8988T (cell line): ENCODE measurements at places on chromosomes 16 and 17.
A peak's percentile ranks its signal among the peaks of the same experiment; 100 is the strongest.

- DNase-seq = peak; percentile 99
Measured at GRCh38 chr16:66270333-66270927, 96.1 kb upstream of the CDH5 start.

- no peak for DNase-seq
Measured at GRCh38 chr16:968620-969019, 2.2 kb downstream of the LMF1 start.

GRCh38 chr17:39235555-39236449 lies 10.1 kb upstream of the STAC2 start:
- peak; percentile 78 for DNase-seq

- no peak for DNase-seq
Measured at GRCh38 chr16:64312980-64313379, 808.9 kb downstream of the CDH11 start.

DNA sequence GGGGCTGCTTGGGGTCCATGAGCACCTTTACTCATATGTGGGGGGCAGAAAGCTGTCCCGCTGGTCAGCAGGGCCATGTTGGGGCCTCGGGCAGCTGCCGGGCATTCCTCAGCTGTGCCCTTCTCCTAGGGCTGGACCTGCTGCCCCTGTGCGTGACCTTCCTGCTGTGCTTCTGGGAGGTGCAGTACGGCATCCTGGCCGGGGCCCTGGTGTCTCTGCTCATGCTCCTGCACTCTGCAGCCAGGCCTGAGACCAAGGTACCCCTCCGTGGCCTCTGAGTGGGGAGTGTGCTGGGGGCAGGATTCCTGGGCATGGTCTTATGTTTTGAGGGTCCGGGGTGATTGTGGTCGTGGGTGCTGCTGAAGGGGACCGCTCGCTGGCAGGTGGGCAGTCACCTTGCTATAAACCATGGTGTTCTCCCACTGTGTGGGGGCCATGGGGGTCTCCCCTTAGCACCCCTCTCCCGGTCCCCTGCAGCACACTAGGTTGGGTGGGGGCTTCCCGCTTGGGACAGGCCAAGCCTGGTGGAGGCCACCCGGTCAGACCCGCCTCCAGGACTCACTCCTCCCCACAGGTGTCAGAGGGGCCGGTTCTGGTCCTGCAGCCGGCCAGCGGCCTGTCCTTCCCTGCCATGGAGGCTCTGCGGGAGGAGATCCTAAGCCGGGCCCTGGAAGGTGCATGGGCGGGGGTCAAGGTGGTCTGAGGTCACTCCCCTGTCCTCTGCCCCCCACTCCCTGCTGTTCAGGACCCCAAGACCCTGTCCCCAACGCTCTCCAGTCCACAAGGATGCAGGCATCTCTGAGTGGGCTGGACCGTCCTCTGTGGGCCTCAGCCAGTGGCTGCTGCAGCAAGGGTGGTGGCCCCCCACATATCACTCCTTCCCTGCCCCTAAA lies 12.4 kb upstream of the RNF213 start:
- DNase-seq = no peak

GRCh38 chr16:22358000-22358399 lies 16.4 kb downstream of the CDR2 start:
- DNase-seq = no peak

- no peak for DNase-seq
Measured at GRCh38 chr17:18173740-18174139, 9.9 kb upstream of the ALKBH5 start.
